ENCODE measurements at places on chromosomes 6 and 20. TPM values are rescaled to one million over a fixed set of nuclear protein-coding genes. Genes with fewer than 3 reads are reported as not detected.

- H3K4me1 ChIP-seq = no peaks in the 10 kb centered on the region
- no peak overlapping the region for H3K27ac ChIP-seq
- no peak overlapping the region for H3K4me3 ChIP-seq
- no peak for DNase-seq
- no peaks in the 10 kb centered on the region for H3K27me3 ChIP-seq
Observed at GRCh38 chr20:62985444-62985778, 21.4 kb downstream of the BHLHE23 start.

The GPR6 gene
- total RNA-seq = not detected

The PI16 gene
- total RNA-seq = 88.6 TPM

DNA sequence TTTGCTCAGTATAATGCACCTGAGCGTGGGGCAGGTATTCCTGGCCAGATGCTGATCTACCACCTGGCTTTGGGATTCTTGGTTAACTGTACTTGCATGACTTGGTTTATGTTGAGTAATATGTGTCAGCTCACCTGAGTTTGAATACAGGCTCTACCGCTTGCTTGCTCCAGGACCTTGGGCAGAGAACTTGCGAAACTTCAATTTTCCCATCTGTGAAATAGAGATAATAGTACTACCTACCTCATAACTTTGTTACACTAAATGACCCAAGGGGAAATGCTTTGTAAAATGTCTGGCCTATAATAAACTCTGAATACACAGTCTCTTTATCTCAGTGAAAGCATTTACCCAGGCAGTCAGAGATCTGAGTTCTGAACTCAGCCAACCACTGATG is 51.8 kb downstream of the SCAND1 start:
- H3K4me3 ChIP-seq = no peak overlapping the region
- no peak for DNase-seq
- peaks cover 10% of the 10 kb centered on the region for H3K36me3 ChIP-seq
- no peak overlapping the region for H3K27ac ChIP-seq

GRCh38 chr6:145233955-145234354 is 501.4 kb downstream of the EPM2A start:
- no peaks in the 10 kb centered on the region for H3K27me3 ChIP-seq
- DNase-seq = no peak
- H3K36me3 ChIP-seq = no peaks in the 10 kb centered on the region
- no peak overlapping the region for H3K4me3 ChIP-seq

The CCM2L gene
- total RNA-seq = 8.6 TPM

All from vagina (tissue), 2 donors.